ENCODE measurements at places on chromosomes 5 and 9. TPM values are rescaled to one million over a fixed set of nuclear protein-coding genes. Genes with fewer than 3 reads are reported as not detected.

PCDHA9 gene
- 1.6 TPM for total RNA-seq

SLC6A7 gene
- not detected for total RNA-seq

NKD2 gene
- total RNA-seq: 4.4 TPM

SPATA31C1 gene
- not detected for total RNA-seq

CDC26 gene
- total RNA-seq: 33.9 TPM

UGT3A2 gene
- 2.8 TPM for total RNA-seq

TGFBI gene
- 9.0 TPM for total RNA-seq

Data from cardiac muscle cell (in vitro differentiated cells and primary cell).